ENCODE measurements at places on chromosomes 6 and 20.

GRCh38 chr6:83292900-83293843 is 100.0 kb downstream of the RWDD2A start:
- no peak for DNase-seq

DNA sequence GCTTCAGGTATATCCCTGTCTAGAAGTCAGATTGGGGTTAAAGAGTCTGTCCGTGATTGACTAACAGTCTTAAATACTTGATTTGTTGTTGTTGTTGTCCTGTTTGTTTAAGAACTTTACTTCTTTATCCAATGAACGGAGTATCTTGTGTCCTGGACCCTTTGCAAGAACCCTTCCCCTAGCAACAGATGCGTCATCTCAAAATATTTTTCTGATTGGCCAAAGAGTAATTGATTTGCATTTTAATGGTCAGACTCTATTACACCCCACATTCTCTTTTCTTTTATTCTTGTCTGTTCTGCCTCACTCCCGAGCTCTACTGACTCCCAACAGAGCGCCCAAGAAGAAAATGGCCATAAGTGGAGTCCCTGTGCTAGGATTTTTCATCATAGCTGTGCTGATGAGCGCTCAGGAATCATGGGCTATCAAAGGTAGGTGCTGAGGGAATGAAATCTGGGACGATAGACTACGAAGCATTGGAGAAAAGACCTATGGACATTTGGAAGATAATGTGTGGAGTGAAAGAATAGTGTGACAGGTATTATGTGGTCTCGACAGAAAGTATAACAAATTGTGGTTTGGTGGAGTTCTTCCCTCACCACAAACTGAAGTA is at the start of gene HLA-DRA:
TSS of gene HLA-DRA (plus strand) at position 286 of the 613 bp plus-strand sequence. CDS start at position 350, 64 bp downstream.
- no peak for DNase-seq

GRCh38 chr6:32188381-32189068 is 1.5 kb downstream of the PBX2 start:
- no peak for DNase-seq

GRCh38 chr6:55474382-55474781 is 104.6 kb downstream of the HMGCLL1 start:
- no peak for DNase-seq

GRCh38 chr6:83854001-83854501 is 891 bp downstream of the RIPPLY2 start:
- no peak for DNase-seq

GRCh38 chr6:14393910-14394309 is 276.3 kb downstream of the CD83 start:
- DNase-seq: no peak

- DNase-seq: no peak
These were observed 223.9 kb downstream of the TSHZ2 start for GRCh38 chr20:53195876-53196610.

GRCh38 chr6:137223370-137224131 is 4.4 kb upstream of the IFNGR1 start:
- no peak for DNase-seq

GRCh38 chr6:129785047-129785755 is 75.2 kb upstream of the ARHGAP18 start:
- DNase-seq: no peak

DNA sequence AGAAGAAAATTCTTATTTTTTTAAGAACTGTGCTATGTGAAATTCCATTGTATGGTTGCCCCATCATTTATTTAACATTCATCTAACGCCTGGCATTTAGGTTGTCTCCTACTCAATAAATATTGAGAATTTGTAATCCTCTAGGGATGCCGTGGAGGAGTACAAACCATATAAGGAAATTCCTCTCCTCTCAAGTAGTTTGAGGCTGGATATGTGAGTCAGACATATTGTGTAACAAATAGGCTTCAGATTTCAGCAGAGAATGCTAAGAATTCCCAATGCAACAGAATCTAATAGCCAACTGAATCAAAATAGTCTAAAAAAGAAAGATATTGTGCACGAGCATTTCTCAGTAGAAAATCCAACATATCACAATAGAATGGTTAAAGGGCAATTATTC is 174.7 kb downstream of the OTOR start:
- DNase-seq: no peak

- no peak for DNase-seq
These were observed 233.8 kb upstream of the TBX18 start for GRCh38 chr6:84998223-84998622.

GRCh38 chr6:83385473-83385872 is 45.4 kb downstream of the ME1 start:
- DNase-seq: no peak

- DNase-seq: no peak
These were observed 7.8 kb downstream of the GTPBP2 start for GRCh38 chr6:43621078-43621835.

GRCh38 chr6:168061269-168062210 is 17.5 kb downstream of the FRMD1 start:
- no peak for DNase-seq

DNA sequence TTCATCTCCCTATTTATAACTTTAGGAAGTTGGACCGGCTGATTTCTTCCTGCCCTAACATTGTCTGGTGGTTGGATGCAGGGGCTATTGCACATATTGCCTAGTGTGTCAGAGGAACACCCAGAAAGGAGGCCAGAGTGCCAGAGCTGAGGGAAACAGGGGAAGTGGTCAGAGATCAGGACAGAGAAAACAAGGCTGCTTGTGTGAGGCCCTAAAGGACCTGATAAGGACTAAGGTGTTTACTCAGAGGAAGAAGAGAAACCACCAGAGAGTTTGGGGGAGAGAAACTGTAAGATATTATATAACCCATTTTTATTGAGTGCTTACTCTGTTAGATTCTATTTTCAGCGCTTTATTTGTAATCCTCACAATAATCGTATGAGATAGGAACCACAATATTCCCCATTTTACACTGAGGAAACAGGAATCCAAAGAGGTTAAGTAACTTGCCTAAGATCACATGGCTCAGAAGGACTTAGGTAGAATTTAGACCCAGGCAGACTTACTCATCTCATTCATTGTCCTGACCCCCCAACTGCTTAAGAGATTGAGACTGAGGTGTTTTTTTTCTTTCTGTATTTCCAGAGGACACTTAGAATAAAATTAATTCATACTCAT is 54.0 kb upstream of the REV3L start:
- DNase-seq: no peak

GRCh38 chr6:90076511-90077415 is 182.5 kb downstream of the GJA10 start:
- DNase-seq: no peak

GRCh38 chr6:43929511-43929910 is 159.5 kb downstream of the VEGFA start:
- no peak for DNase-seq

DNA sequence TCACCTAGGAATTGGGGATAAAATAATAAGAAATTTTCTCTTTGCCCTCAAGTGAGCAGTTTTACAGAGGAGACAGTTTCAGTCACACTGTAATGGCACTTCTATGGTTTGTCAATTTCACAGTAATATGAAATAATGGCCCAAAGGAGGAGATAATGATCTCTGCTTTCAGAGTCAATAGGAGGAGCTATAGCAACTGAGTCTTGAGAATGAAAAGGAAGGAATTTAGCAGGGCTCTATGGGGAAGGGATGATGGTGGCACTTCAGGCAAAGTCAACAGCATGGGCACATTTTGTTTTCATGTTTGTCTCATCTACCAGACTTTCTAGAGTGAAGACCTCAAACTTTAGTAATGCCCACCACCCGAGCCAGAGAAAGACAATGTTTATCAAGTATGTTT is 138.3 kb upstream of the HMGN3 start:
- DNase-seq: no peak

GRCh38 chr6:19979059-19979458 is 141.9 kb downstream of the ID4 start:
- no peak for DNase-seq

GRCh38 chr20:47150403-47151152 is 205.9 kb downstream of the ZMYND8 start:
- DNase-seq: no peak

DNA sequence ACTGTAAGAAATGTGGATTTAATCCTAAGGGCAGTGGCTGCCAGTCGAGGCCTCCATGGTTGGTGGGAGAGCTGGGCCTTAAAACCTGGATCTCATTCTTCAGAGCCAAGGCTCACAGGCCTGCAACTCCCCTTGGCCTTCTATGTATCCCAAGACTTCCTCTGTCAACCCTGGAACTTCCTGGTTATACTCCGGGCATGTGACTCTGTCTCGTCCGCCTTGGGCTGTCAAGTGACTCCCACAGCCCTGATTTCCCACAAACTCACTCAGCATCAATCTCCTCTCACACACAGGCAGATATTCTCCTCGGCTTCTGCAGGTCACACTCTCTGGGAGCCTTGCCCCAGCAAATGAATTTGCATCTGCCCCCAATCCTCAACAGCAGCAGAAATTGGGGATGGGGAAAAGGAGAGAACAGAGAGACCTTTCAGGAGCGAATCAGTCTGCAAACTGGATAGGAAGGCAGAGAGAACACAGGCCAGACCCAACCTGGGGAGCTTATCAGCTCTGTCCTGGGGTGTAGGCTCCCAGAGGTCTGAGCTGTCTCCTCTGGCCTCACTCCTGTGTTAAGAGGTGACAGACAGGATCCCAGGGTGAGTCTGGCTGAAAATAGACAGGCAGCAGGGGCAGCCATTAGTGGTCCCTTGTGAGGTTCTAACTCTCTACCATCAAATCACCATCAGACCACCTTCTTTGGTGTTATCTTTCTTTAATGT is 30.4 kb upstream of the PREX1 start:
- no peak for DNase-seq

- DNase-seq: no peak
These were observed 1008.3 kb downstream of the KIF16B start for GRCh38 chr20:15564981-15565380.

DNA sequence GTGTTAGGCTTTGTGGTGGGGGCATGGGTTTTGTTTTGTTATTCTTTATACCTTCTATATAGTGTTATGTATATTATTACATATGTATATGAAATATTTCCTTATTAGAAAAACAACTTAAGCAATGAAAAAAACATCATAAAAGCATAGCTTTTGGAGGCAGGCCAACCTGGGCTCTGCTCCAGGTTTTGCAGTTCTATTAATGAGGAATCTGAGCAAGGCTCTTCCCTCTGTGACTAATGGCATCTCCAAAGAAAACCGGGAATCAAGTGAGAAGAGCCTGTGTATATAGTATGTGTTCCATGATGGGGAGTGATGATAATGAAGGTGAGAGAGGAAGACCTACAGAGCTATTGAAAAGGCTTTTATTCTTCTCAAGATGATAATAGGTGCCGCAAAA is 291.1 kb downstream of the CLIC5 start:
- no peak for DNase-seq

GRCh38 chr20:40568200-40568599 is 120.8 kb downstream of the MAFB start:
- DNase-seq: no peak

GRCh38 chr6:149763866-149764265 is 14.3 kb downstream of the PCMT1 start:
- no peak for DNase-seq

DNA sequence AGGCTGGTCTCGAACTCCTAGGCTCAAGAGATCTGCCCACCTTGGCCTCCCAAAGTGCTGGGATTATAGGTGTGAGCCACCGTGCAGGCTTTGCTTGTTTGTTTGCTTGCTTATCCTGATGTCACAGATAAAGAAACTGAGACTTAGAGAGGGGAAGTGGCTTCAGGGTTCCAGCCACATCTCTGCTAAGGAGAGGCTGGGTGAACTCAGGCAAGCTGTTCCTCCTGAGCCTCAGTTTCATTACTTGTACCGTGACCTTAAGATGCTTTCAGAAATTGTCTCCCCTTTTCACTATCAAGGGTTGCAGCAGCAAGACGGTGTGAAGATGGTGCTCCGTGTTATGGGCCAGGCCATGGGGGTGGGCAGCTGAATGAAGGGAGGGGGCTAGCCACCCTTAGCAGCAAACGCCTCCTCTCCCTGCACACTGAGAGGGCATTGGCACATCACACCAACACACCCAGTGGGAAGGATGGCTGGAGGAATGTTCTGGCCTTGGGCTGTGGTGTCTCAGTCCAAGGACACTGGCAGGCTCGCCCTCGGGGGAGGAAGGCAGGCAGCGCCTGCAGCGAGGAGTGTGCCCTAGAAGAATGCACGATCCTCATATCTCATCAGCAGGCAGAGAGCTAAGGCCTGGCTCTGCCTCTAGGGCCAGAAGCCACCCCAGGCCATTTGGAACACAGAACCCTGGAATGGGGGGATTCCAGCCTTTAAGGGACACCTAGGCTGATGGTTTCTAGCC is 48.2 kb upstream of the TLDC2 start:
- no peak for DNase-seq

DNA sequence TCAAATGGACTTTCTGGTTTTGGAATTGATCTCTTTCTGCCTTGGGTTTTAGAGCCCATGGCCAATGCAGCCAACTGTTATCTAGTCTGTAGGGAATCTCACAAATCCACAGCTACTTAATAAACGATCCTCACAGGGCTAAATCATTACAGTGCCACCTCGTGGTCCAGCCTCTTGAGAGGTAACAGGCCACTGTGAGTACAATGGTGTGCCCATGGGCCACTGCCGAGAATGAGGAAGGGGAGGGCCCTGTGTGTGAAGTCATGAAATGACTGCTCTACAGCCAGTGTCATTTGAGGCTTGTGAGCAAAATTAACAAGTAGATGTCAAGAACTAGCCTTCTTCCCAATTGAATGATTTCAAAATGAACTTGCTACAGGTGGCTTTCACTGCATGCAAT is 54.3 kb upstream of the GMPR start:
- DNase-seq: no peak

GRCh38 chr6:50527985-50528384 is 185.3 kb upstream of the TFAP2D start:
- DNase-seq: no peak

GRCh38 chr6:52399511-52400312 is 20.4 kb upstream of the EFHC1 start:
- no peak for DNase-seq
